Hindlimb muscle (tissue), 1 donor: ENCODE measurements at places on chromosomes 16 and 17. TPM values are rescaled to one million over a fixed set of nuclear protein-coding genes. Genes with fewer than 3 reads are reported as not detected.
A peak's percentile ranks its signal among the peaks of the same experiment; 100 is the strongest.

- no peak for DNase-seq
Measured at GRCh38 chr17:1928976-1929375, 96.2 kb downstream of the RTN4RL1 start.

The CDH5 gene
- polyA plus RNA-seq, result 95.8 TPM

The KRT40 gene
- 3.9 TPM for polyA plus RNA-seq

GRCh38 chr17:67759355-67760171, 41.8 kb downstream of the NOL11 start:
- peak; percentile 71 for DNase-seq

The MYH13 gene
- polyA plus RNA-seq, result 0.52 TPM

The MYL4 gene
- 1,610 TPM for polyA plus RNA-seq

The ZFPM1 gene
- 1.7 TPM for polyA plus RNA-seq

DNA sequence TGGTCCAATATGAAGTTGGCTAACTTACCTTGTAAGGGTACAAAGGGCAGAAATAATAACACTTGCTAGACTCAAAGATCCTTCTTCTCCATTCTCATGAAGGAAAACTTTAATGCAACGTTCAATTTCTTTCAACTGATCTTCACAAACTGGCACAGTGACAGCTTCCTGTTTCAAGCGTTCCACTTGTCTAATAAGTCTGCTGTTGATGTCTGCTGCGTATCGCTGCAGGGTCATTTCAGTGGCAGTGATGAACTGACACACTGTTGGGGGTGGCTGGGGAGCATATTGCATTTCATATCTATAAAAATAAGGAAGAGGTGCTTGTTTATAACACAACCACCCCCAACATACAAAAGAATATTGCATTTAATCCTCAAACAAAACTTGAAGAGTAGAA, 33.5 kb upstream of the ARL6IP1 start:
- DNase-seq, result no peak
